Activated CD8-positive, alpha-beta T cell treated with anti-CD3 and anti-CD28 coated beads for 36 hours (primary cell): ENCODE measurements at places on chromosomes 2 and 18. TPM values are rescaled to one million over a fixed set of nuclear protein-coding genes. Genes with fewer than 3 reads are reported as not detected.

GPBAR1 gene
- 0.16 TPM for total RNA-seq

DNA sequence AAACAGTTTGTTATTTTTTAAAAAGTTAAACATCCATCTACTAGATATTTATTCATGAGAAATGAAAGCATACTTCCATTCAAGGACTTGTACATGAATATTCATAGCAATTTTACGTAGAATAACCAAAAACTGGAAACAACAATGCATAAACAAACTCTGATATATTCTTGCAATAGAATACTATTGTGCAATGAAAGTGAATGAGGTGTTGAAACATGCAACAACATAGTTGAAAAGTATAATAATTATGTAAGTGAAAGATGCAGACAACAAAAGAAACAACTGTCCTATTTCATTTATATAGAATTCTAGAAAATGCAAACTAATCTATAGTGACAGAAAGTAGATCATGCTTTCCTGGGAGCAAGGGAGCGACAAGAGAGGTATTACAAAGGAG is 206.6 kb upstream of the KLHL29 start:
- no peak overlapping the region for H3K4me3 ChIP-seq
- no peaks in the 10 kb centered on the region for H3K27me3 ChIP-seq
- no peak for DNase-seq
- H3K36me3 ChIP-seq: no peaks in the 10 kb centered on the region
- no peak overlapping the region for H3K27ac ChIP-seq

MCEE gene
- 14.0 TPM for total RNA-seq

DNA sequence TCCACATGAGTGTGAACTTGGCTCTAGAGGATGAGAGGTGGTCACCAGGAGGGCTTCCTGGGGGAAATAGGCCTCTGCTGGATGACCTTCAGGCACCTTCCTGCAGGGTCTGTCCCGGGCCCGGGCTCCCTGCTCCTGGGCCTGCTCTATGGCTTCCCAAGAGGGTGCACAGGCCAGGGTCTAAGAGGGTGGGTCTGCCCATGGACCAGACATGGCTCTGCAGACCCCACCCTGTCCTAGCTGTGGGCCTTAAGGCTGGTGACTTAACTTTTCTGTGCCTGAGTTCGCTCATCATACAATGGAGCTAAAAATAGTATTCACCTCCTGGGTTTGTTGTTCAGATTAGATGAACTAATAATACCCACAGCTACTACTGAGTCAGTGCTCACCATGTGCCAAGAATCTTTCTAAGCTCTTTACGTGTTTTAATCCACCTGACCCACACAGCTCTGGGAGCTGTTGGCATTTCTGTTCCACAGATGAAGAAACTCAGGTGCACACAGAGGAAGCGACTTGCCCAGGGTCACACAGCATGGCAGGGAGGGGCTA is 14.4 kb downstream of the INHBB start:
- H3K4me3 ChIP-seq: no peak overlapping the region
- H3K27ac ChIP-seq: no peak overlapping the region
- H3K36me3 ChIP-seq: no peaks in the 10 kb centered on the region
- no peaks in the 10 kb centered on the region for H3K4me1 ChIP-seq
- H3K27me3 ChIP-seq: no peaks in the 10 kb centered on the region

- DNase-seq: no peak
- no peaks in the 10 kb centered on the region for H3K36me3 ChIP-seq
- H3K4me1 ChIP-seq: no peaks in the 10 kb centered on the region
- peaks cover 2% of the 10 kb centered on the region for H3K27me3 ChIP-seq
- no peak overlapping the region for H3K4me3 ChIP-seq
- H3K27ac ChIP-seq: no peak overlapping the region
Observed at GRCh38 chr2:233824373-233824772, 30.0 kb downstream of the HJURP start.

DNA sequence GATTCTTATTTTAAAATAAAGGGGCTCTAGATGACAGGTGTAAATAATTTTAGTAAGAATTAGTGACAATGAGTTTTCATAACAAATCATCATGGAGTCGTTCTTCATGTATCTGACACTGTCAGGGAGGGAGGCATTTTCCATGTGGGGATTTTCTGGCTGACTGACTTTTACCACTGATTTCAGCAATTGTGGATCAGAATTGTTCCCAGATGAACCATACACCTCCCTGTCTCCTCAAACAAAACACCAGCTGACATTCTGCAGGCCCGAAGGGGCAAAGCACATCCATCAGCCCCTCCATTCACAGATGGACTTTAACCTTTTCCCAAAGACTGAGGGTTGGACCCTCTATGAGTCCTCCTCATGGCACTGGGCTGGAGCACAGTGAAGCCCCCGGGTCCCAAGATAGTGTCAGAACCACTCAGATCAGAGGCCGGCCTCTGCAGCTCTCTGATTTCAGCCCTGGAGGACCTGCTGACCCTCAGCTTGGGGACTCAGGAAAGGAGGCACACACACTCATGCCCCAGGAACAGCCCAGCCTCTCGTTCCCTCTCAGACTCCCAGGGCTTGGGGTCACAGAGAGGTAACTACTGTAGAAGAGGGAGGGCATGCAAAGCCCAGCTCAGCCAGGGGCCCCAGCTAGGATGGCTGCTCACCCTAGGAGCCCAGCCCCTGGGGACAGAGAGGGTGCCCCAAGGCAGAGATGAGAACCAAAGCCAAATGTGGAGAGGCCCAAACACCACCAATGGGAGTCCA is 43.2 kb upstream of the LOXHD1 start:
- H3K27me3 ChIP-seq: peaks cover 3% of the 10 kb centered on the region
- H3K4me1 ChIP-seq: no peaks in the 10 kb centered on the region
- H3K36me3 ChIP-seq: no peaks in the 10 kb centered on the region
- no peak overlapping the region for H3K27ac ChIP-seq
